Activated CD8-positive, alpha-beta T cell treated with anti-CD3 and anti-CD28 coated beads, Interleukin-2, amount 10 ng/mL, durations not matched to agents 7 days and 5 days (primary cell): ENCODE measurements at places on chromosomes 6 and 20. TPM values are rescaled to one million over a fixed set of nuclear protein-coding genes. Genes with fewer than 3 reads are reported as not detected.

Gene RIOK1
- 37.0 TPM for total RNA-seq

Gene RAB44
- not detected for total RNA-seq

Gene CRISP3
- total RNA-seq = not detected

GRCh38 chr6:136408204-136408603 lies 118.6 kb upstream of the BCLAF1 start:
- H3K27ac ChIP-seq = no peak overlapping the region
- H3K4me1 ChIP-seq = no peaks in the 10 kb centered on the region
- H3K4me3 ChIP-seq = no peak overlapping the region
- no peaks in the 10 kb centered on the region for H3K36me3 ChIP-seq
- H3K27me3 ChIP-seq = peaks cover 11% of the 10 kb centered on the region
- DNase-seq = no peak

GRCh38 chr6:30686009-30686907 lies at the start of gene PPP1R18:
Gene PPP1R18 (minus strand): TSS chr6:30686645. CDS start chr6:30686018, 627 bp downstream.
- peaks cover 35% of the 10 kb centered on the region for H3K4me1 ChIP-seq
- H3K27ac ChIP-seq = peak within 1 kb of the TSS; percentile 98
- no peaks in the 10 kb centered on the region for H3K27me3 ChIP-seq
- peak within 1 kb of the TSS; percentile 93 for H3K4me3 ChIP-seq
- peak; percentile 90 for DNase-seq
